ENCODE measurements at places on chromosomes 12 and 14.
A peak's percentile ranks its signal among the peaks of the same experiment; 100 is the strongest.

- DNase-seq = no peak
These were observed 107.1 kb downstream of the MYRFL start for GRCh38 chr12:69932154-69932553.

- DNase-seq = no peak
These were observed 316.7 kb upstream of the KITLG start for GRCh38 chr12:88896958-88897357.

- peak; percentile 89 for DNase-seq
These were observed 66.8 kb upstream of the CFL2 start for GRCh38 chr14:34781242-34781641.

- no peak for DNase-seq
These were observed 173.9 kb upstream of the ATF7IP start for GRCh38 chr12:14191612-14192011.

GRCh38 chr14:99889268-99889667, 96.1 kb downstream of the EML1 start:
- DNase-seq = no peak

All from mammary epithelial cell (primary cell).